ENCODE measurements at places on chromosomes 7 and 10.

DNA sequence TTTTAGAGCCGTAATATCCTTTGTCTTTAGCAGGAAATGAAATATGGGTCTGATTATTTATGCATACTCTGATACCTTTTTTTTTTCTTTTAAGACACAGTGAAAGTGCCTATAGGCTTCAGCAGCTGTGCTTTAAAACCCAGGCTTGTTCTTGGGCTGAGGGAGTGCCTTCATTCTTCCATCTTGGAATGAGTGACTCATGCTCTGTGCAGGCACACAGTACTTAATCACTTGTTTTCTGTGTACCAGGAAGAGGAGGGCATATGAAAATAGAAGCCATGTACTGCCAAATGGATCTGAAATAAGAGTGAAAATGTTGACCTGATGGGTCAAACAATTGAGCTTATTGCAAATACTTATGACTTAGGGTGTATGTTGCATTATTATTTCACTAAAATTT lies 12.0 kb downstream of the INPP5F start:
- H3K27ac ChIP-seq, result no peak overlapping the region
- no peak for ATAC-seq
- H3K4me1 ChIP-seq, result peaks cover 55% of the 10 kb centered on the region
- H3K27me3 ChIP-seq, result no peaks in the 10 kb centered on the region

DNA sequence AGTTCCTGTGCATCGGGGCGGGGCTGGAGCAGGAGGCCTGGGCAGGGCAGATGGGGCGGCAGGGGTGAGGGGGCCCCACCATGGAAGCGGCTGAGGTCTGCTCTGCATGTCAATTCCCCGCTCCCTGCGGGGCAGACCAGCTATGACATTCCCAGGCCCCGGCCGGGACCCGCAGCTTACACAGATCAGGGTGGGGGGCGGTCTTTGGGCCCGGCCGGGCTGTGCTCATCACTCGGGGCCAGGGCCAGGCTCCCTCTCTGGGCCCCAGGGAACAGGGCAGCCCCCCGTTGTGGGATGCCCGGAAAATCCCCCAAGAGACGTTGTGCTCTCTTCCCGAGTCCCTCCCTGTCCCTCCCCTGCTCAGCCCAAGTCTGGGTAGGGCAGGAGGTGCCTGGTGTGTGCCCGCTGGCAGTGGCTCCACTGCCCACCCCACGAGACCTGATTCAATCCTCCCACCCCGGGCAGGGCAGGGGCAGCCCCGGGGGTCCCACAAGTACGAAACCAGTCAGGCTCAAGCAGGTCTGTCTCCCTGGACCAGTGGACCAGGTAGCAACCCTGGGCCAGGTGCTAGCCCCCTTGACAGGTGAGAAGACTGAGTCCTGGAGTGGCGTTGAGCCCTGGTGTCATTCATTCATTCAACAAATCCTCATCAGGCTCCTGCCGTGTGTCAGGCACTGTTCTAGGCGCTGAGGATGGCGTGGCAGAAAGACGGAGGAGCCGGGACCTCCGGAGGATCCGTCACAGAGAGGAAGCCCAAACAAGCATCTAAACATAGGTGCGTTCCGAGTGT lies 29.0 kb downstream of the MICALL2 start:
- peaks cover 82% of the 10 kb centered on the region for H3K27me3 ChIP-seq
- H3K4me3 ChIP-seq, result no peak overlapping the region
- H3K27ac ChIP-seq, result no peak overlapping the region
- no peaks in the 10 kb centered on the region for H3K36me3 ChIP-seq
- ATAC-seq, result no peak

GRCh38 chr10:132511121-132512051 lies 26.2 kb upstream of the INPP5A start:
- no peak overlapping the region for H3K4me3 ChIP-seq
- no peak overlapping the region for H3K27ac ChIP-seq
- ATAC-seq, result no peak

DNA sequence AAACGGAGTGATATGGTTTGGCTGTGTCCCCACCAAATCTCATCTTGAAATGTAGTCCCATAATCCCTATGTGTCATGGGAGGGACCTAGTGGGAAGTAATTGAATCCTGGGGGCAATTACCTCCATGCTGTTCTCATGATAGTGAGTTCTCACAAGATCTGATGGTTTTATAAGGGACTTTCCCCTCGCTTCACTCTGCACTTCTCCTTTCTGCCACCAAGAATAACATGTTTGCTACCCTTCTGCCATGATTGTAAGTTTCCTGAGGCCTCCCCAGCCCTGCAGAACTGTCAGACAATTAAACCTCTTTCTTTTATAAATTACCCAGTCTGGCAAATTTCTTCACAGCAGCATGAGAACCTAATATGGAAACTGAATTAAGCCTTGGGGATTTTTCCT lies 19.1 kb downstream of the FAM3C start:
- peaks cover 64% of the 10 kb centered on the region for H3K4me1 ChIP-seq
- ATAC-seq, result no peak
- H3K27me3 ChIP-seq, result no peaks in the 10 kb centered on the region
- peak overlapping the region; percentile 77 for H3K27ac ChIP-seq
- H3K4me3 ChIP-seq, result no peak overlapping the region

GRCh38 chr10:132700156-132701098 lies 85.5 kb downstream of the NKX6-2 start:
- no peaks in the 10 kb centered on the region for H3K4me1 ChIP-seq
- H3K4me3 ChIP-seq, result no peak overlapping the region
- no peak for ATAC-seq
- H3K27ac ChIP-seq, result no peak overlapping the region
